Jurkat, Clone E6-1 (cell line): ENCODE measurements at places on chromosomes 3 and 15.
A peak's percentile ranks its signal among the peaks of the same experiment; 100 is the strongest.

DNA sequence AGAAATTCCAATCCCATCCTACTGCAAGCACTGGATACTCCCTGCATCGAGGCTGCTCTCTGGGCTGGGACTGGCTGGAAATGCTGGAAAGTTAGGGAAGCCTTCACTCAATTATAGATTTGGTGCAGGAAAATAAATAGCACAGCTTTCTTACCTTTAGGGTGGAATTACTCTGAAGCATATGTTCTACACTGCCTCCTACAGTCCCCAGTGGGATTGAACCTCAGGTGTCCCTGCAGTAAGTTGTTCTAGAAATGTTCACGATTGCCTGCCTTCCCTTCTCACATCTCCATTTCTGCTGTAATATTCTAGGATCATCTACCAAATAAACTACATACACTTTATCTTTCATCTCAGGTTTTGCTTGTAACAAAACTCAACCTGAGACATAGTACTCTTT, 536.7 kb upstream of the LMCD1 start:
- peak; percentile 2 for DNase-seq

DNA sequence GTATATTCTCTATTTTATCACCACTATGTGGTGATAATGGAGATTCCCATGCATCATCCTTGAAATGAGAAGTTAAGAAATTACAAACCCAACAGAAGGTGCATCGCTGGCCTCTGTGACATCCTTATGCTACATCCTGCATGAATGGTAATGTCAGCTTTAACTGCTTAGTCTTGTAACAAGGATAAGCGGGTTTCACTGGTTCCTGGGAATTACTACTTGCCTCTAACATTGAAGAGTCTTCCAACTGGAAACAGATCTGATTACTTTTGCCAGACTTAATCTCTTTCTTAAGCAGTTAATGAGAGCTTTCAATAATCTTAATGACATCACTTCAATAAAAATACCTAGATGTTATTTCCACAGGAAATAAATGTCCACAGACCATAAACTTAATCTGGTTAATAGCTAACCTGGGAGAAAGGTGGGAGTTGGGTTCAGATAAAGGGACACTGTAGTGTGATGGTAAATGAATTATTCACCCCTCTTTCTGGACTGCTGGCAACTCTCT, 44.0 kb downstream of the FMN1 start:
- DNase-seq: no peak

GRCh38 chr15:62059108-62059815, 985 bp downstream of the VPS13C start:
- no peak for DNase-seq

- DNase-seq: no peak
Observed at GRCh38 chr15:64842986-64843561, 1.4 kb downstream of the PLEKHO2 start.

GRCh38 chr3:187777331-187777941, 32.2 kb upstream of the BCL6 start:
- DNase-seq: peak; percentile 70

DNA sequence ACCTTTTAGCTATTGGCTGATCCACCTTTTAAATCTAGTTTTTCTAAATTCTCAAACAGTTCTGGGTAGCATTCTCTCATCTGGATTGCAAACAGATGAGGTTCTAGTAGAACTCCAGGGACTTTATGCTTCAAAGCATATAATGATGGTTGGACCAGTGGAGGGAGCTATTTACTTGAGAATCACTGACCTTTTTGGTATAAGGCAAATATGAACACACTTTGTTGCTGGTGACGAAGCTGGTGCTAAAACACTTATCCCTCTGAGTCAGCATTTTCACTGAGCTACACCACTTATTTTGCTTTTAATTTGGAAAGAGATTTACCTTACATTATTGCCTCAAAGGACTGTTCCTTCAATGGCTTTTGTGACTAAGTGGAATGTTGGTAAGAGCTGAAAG, 58.6 kb upstream of the SLITRK3 start:
- DNase-seq: no peak

- DNase-seq: no peak
Observed at GRCh38 chr15:74322558-74323180, 44.8 kb downstream of the CYP11A1 start.

GRCh38 chr3:14154895-14155440, 23.4 kb downstream of the XPC start:
- no peak for DNase-seq

DNA sequence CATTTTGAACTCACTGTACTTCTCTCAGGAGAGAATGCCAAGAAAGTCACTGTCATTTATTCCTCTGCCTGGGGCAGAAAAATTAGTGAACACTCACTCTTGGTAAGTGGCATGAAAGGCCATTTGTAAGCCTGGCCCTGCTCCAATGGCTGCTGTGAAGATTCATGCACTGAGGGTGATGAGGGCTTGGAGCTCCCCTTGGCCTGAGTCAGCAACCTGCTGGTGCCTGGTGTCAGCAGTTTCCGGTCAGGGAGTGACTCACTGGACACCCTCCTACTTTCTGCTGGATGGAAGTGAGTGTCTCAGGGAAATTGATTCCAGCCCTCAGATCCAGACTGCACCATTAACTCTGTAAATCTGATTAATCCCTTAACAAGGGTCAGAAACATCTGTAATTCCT, 37.6 kb downstream of the TRA2B start:
- no peak for DNase-seq

GRCh38 chr3:58154626-58155449, 55.9 kb downstream of the DNASE1L3 start:
- DNase-seq: no peak

DNA sequence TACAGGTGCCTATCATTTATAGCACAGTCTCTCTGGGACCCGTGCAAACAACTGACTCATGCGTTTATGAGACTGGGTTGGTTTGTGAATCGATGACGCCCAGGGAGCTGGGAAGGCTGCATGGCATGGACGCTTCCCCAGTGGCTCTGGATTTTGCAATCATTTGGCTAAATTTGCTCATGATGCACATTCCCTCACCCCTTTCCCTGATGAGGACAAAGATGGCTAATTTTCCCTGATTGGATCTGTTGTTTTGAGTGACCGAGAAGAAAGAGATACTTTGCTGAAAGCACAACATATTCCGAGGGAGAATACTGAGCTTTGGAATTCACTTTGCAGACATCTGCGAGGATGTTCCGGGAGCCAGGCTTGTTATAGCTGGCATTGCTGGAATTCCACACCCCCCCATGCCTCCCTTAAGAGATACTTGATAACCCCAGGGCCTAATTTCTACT, 51.1 kb downstream of the CGNL1 start:
- DNase-seq: no peak

GRCh38 chr15:101844916-101845315, 32.9 kb downstream of the OR4F15 start:
- DNase-seq: no peak

DNA sequence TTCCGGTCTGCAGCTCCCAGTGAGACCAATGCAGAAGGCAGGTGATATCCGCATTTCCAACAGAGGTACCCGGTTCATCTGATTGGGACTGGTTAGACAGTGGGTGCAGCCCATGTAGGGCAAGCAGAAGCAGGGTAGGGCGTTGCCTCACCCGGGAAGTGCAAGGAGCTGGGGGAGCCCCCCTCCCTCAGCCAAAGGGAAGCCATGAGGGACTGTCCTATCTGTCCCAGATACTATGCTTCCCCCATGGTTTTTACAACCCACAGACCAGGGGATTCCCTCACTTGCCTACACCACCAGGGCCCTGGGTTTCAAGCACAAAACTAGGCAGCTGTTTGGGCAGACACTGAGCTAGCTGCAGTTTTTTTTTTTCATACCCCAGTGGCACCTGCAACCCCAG, 71.8 kb downstream of the CPNE4 start:
- no peak for DNase-seq

DNA sequence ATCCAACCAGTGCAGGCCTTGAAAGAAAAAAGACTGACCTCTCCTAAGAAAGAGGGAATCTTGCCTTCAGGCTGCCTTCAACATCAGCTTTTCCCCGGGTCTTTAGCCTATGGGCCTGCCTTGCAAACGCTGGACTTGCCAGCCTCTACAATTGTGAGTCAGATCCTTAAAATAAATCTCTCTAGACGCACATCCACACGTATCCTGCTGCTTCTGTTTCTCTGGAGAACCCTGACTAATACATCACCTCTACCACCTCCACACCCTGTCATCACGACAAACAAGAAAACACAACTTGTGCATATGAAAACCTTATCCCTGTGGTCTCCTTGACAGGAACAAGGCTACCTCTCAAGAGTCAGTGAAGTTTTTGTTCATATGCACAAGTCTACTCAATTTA, 11.8 kb downstream of the CYFIP1 start:
- DNase-seq: no peak

DNA sequence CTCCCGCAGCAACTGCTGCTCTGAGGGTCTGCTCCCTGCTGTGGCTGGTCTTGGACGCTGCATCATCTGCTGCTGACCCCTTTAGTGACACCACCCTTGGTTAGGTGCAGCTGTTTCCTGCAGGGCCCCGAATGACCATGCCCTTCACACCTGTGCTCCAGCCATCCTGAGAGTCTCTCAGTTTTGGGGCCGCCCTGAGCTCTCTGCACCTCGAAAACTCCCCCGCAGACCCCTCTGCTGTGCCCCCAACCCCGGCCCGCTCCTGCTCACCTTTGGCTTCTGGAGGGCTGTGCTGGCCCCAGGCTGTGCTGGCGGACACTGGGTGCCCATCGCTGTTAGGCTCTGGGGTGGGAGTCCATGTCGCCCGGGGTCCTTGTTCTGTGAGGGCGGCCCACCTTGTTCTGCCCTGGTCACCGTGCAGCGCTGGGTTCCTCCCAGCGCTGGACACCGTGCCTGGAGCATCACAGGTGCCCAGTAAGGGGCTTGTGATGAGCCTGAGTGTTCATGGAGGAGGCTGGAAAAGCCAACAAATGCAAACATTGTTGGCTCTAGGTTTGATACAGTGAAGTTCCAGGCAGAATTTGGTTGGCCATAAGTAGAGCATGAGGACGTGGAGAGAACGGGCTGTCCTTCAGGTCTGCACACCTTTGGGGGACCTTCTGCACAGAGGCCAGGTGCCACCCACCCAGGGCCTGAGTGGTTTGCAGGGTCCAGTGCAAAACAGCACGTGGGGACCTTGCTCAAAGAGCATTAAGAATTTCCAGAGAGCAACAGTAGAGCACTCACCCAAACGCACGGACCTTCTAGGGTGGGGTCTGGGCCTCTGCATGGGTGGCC, 12.3 kb downstream of the ABTB1 start:
- no peak for DNase-seq
